NCI-H774 (cell line): ENCODE measurements at places on chromosomes 3 and 15.

DNA sequence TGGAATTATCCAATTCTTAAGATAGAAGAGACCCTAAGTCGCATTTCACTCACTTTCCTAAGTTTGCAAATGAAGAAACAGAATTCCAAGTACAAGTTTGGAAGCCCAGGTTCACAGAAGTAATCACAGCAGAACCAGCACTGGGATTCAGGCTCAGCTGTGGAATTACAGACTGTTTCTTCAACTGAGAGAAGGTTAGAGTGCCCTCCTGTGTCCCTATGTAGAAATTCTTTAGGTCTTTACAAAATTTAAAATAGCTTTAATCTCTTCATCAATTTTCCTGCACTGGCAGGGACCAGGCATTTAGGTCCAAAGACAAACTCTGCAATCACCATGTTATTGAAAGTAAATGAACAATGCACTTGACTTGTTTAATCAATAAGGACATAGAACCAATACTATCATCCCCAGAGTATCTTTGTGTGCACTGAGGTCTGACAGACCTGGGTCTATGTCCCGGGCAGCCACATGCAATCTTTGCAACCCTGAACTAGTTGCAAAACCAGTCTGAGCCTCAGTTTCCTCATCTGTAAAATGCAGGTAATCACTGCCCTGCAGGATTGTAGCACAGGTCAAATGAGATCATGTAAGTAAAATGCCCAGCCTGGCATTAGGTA, 96.3 kb upstream of the ZBED2 start:
- no peak for DNase-seq

DNA sequence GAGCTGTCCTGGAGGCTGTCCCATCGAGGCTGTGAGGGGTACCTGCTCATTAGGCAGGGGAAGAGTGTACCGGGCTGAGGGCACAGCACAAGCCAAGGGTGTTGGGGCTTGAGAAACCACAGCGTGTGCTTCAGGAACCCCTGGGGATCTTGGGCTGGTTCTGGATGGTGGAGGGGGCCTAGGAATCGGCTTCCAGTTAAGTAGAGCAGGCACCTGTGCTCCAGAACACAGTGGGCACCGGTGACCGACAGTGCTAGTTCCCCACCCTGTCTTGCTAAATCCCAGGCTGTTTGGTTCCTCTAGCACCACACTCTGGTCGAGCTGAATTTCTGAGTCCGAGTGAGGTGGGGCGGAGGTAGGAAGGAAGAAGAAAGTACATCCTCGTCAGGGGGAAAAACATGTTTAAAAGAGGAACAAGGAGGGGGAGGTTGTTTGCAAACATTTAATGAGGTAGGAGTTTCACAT, 29.1 kb downstream of the SLC6A6 start:
- DNase-seq, result no peak

GRCh38 chr15:47288794-47289193, 428.5 kb upstream of the SEMA6D start:
- DNase-seq, result no peak

- no peak for DNase-seq
Measured at GRCh38 chr15:85331655-85332285, 48.6 kb upstream of the AKAP13 start.

DNA sequence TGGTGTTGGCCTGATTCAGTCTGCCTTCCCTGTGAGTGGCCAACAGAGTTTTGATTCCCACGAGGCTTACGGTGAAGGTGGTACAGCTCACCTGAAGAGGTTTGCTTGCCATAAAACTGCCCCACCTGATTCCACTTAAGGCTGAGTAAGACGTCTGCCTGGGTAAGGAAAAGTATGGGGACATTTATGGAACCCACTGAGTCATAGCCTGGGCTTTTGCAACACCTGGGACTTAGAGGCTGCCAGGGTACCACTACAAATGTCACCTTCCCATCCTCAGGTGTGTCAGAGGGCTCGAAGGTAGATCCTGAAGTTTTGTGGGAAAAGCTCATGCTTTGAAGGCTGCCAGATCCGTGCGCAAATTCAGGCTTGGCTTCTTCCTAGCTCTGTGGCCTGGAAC, 56.9 kb upstream of the SLCO2A1 start:
- DNase-seq, result no peak

DNA sequence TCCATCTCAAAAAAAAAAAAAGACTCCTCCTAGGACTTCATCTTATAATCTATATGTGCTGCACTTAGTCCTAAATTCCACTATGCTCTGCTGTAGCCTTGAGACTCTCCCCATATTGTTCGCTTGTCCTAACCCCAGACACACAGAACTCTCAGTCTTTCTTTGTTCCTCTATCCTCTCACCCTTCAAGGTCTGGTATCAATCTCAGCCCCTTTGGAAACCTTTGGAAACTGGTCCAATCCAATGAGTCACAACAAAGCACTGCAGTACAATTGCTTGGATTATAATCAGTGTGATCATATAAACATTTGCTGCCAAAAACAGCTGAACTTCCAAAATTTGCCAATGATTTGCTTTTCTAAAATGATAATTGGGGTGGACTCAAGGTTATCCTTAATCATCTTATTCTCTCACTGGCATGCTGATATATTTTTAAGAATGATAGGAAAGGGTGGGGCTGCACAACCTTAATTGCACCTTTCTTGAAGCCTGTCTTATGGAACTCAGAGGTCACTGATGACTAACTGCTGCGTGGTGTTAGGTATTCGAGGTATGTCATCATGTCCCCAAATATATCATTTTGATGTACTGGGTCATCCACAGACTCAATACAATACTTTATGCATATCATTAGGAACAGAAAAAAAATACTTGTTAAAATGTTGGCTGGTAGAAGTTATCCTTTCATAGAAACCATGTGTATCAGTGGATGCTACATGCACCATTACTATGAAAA, 756.7 kb downstream of the NR2F2 start:
- DNase-seq, result no peak

- DNase-seq, result no peak
Measured at GRCh38 chr3:4741404-4742307, 237.6 kb upstream of the BHLHE40 start.

DNA sequence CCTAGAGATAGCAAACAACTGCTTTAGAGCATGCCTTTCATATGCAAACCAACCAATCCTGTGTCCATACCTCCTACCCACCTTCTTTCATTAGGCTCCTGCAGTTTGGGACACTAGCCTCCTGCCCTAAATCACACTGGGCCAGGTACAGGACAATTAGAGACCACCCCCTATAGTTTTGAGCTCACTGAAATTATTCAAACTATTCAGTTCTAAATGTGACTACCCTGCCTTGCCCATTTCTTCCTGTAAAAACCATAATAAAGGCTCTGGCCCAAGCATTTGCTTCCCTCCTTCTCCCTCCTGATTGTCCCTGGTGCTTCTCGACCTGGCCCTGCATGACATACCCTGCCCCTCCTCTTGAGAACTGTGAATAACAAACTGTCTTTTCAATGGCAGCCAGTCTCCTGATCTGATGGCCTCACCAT, 31.4 kb upstream of the LRIG1 start:
- DNase-seq, result no peak
